ENCODE measurements at places on chromosomes 2 and 18.

- no peaks in the 10 kb centered on the region for H3K4me1 ChIP-seq
- no peak for DNase-seq
- H3K27ac ChIP-seq: no peak overlapping the region
- H3K36me3 ChIP-seq: no peaks in the 10 kb centered on the region
Measured at GRCh38 chr2:122340246-122340645, 584.8 kb downstream of the TSN start.

DNA sequence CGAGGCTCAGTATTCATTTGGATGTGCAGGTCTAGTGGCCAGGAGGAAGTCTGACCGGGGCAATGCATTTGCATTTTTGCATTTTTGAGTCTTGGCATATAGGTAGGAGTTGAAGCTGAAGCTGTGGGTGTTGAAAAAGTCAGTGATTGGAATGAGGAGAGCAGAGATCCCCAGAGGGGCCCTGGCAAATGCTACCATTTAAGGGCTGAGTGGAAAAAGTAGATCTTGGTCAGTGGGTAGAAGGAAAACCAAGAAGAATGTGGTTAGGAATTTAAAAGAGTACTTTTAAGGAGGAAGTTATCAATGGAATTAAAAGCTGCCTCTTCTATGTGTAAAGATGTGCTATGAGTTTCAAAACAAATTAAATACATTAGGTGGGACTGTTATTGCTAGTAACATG lies 143.0 kb downstream of the ZEB2 start:
- no peak overlapping the region for H3K27ac ChIP-seq
- H3K4me3 ChIP-seq: no peak overlapping the region
- no peaks in the 10 kb centered on the region for H3K4me1 ChIP-seq
- DNase-seq: no peak
- no peaks in the 10 kb centered on the region for H3K36me3 ChIP-seq

DNA sequence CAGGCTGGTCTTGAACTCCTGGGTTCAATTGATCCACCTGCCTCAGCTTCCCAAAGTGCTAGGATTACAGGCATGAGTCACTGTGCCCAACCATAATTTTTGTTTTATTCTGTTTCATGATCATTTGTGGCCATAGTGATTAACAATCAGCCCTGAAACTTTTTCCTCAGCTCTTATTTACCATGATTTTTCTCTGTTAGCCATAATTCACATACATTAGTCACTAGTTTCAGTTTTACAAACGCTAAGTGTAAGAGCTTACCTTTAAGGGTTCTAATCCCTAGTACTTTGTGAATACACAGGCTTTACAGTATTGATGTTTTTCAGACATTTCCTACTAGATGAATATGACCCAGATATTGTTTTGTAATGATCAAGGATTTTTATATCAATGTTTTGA lies 216.1 kb downstream of the DPP4 start:
- H3K27me3 ChIP-seq: no peaks in the 10 kb centered on the region
- H3K27ac ChIP-seq: no peak overlapping the region
- no peak for DNase-seq
- no peaks in the 10 kb centered on the region for H3K4me1 ChIP-seq
- no peak overlapping the region for H3K4me3 ChIP-seq
- no peaks in the 10 kb centered on the region for H3K36me3 ChIP-seq

- H3K4me1 ChIP-seq: no peaks in the 10 kb centered on the region
- no peaks in the 10 kb centered on the region for H3K27me3 ChIP-seq
- no peak overlapping the region for H3K4me3 ChIP-seq
- DNase-seq: peak; percentile 58
- no peak overlapping the region for H3K27ac ChIP-seq
Measured at GRCh38 chr2:133171393-133172004, 396.8 kb downstream of the NCKAP5 start.

DNA sequence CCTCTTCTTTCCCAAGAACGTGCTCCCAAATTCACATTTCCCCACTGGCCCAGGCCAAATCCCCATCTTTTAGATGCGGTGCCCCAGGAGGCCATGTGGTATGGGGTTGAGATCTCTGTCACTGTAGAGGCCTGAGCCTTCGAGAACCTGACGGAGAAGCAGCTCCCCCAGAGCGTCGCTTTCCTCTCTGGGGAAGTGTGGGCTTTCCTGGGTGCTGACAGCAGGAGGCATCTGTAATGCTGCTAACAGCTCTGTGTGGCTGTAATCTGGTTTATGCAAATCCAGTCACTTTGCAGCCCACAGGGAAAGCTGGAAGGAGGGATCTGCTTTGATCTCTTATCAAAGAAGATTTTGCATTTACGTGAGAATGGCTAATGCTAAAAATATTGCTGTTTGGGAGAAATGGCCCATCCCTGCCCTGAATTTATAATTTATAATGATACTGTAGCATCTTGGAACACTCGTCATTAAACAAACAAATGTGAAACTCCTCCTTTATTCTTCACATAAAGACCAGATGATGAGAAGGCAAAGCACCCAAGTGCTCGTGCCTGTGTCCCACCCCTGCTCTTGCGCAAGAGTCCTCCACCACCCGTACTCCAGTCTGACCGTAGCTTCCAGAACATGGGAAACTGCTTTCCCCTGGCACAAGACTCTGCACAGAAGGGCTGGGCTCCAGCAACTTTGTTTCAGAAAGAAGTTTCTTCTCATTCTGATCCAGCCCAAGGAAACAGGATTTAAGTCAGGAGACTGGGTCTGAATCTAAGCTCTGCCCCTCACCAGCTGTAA lies 109.9 kb upstream of the EPC2 start:
- peaks cover 11% of the 10 kb centered on the region for H3K4me1 ChIP-seq
- H3K27ac ChIP-seq: no peak overlapping the region
- H3K36me3 ChIP-seq: no peaks in the 10 kb centered on the region
- no peak for DNase-seq
- peaks cover 33% of the 10 kb centered on the region for H3K27me3 ChIP-seq

GRCh38 chr2:160647967-160648685 lies 154.5 kb upstream of the RBMS1 start:
- H3K4me3 ChIP-seq: no peak overlapping the region
- DNase-seq: no peak
- H3K27ac ChIP-seq: no peak overlapping the region
- no peaks in the 10 kb centered on the region for H3K36me3 ChIP-seq
- no peaks in the 10 kb centered on the region for H3K4me1 ChIP-seq

GRCh38 chr18:76988031-76988826 lies 144.4 kb downstream of the MBP start:
- no peaks in the 10 kb centered on the region for H3K27me3 ChIP-seq
- no peak overlapping the region for H3K27ac ChIP-seq
- H3K36me3 ChIP-seq: no peaks in the 10 kb centered on the region
- DNase-seq: no peak
- H3K4me1 ChIP-seq: peaks cover 31% of the 10 kb centered on the region

DNA sequence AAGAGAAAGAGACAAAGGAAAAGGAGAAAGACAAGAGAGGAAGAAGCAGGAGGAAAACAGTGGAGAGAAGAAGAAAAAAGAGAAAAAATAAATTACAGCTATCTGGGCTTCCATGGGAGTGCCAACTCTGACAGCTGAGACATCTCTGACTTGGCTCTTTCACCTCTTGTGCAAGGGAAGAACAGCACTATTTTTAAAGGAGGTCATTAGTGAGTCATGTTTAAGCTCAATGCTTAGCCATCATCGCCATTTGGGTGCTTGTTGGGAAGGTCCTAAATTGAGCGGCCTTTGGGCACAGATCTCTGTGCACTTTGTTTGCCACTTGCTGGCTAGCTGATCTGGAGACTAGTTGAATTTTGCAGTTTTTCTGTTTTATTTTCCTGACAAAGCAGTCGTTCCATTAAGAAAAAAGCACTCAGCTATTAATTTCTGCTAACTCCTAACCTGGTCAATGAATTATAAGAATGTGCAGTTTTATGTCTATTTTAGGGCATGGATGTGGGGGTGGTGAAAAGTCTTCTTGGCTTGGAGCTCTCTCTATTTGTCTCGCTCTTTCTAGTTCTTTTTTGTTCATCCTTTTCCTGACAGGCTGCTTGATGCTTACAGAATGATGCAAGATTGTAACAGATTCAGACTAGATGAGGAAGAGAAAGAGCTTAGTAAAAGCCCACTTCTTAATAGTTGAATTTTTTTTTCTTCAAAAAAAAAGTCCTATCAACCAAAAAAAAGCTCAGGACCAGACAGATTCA lies 231.5 kb downstream of the SLC8A1 start:
- H3K27ac ChIP-seq: no peak overlapping the region
- DNase-seq: no peak
- no peaks in the 10 kb centered on the region for H3K27me3 ChIP-seq
- H3K36me3 ChIP-seq: no peaks in the 10 kb centered on the region

DNA sequence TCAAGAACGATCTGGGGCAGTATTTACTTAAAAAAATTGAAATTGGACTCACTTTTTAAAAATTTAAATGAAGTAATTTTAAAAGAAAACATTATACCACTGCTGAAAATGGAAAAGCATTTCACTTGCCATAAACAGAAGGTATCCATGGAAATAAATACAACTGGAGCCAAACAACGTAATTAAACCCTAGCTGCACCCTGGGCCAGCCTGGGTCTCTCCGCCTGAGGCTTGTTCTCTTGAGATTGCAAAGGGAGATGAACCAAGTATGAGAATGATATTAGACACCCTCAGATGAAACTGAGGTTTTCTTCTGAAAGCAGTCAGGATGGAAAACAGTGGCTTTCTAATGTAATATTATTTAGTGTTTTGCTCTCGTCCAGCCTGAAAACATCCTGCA lies 264.4 kb downstream of the KCNE4 start:
- H3K4me3 ChIP-seq: no peak overlapping the region
- DNase-seq: no peak
- no peaks in the 10 kb centered on the region for H3K36me3 ChIP-seq
- H3K4me1 ChIP-seq: no peaks in the 10 kb centered on the region

DNA sequence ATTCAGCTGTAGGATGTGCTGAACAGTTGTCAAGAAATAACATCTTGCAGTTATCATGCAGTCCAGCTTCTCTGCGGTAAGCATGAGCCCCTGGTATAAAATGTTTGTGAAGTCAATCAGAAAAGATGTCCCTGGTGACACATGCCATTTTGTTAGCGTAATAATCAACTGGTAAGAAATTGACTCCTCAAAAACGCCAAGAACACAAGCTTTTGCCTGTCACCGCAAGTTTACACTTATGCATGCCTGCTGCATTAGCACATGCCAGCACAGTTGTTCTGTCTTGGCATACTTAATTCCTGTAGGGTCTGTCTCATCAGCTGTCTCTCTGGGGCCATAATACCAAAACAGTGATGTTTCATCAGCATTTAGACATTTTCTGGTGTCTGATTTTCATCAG lies 524.8 kb upstream of the DSEL start:
- no peak for DNase-seq
- H3K27me3 ChIP-seq: no peaks in the 10 kb centered on the region
- no peaks in the 10 kb centered on the region for H3K36me3 ChIP-seq
- H3K27ac ChIP-seq: no peak overlapping the region

- no peaks in the 10 kb centered on the region for H3K36me3 ChIP-seq
- no peak for DNase-seq
- H3K4me3 ChIP-seq: no peak overlapping the region
- H3K27me3 ChIP-seq: no peaks in the 10 kb centered on the region
- peaks cover 27% of the 10 kb centered on the region for H3K4me1 ChIP-seq
Measured at GRCh38 chr2:240576036-240576435, 7.8 kb downstream of the RNPEPL1 start.

DNA sequence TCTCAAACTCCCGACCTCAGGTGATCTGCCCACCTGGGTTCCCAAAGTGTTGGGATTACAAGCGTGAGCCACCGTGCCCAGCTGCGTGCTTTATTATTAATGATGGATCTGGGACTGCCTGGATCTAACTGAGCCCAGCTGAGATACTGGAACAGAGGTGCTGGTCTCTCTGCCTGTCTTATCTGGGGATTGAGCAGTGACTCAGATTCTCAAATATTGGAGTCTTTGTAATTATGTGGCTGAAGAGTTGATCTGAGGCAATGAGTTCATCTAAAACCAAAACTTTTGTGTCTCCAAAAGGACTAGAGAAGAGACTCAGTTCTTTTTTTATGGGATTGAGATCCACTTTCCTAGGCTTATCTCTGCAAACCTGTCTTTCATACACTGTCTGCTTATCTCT lies 16.3 kb downstream of the PLEKHB2 start:
- H3K36me3 ChIP-seq: peaks cover 41% of the 10 kb centered on the region
- H3K27ac ChIP-seq: no peak overlapping the region
- no peak for DNase-seq
- H3K27me3 ChIP-seq: no peaks in the 10 kb centered on the region
- H3K4me1 ChIP-seq: peaks cover 7% of the 10 kb centered on the region

GRCh38 chr18:57846258-57846657 lies 43.1 kb upstream of the ATP8B1 start:
- DNase-seq: no peak
- H3K4me1 ChIP-seq: no peaks in the 10 kb centered on the region
- H3K27ac ChIP-seq: no peak overlapping the region
- H3K4me3 ChIP-seq: no peak overlapping the region
- H3K36me3 ChIP-seq: no peaks in the 10 kb centered on the region

- H3K36me3 ChIP-seq: no peaks in the 10 kb centered on the region
- no peak overlapping the region for H3K4me3 ChIP-seq
- H3K27ac ChIP-seq: no peak overlapping the region
- no peaks in the 10 kb centered on the region for H3K27me3 ChIP-seq
- no peak for DNase-seq
Measured at GRCh38 chr2:122100346-122100745, 344.9 kb downstream of the TSN start.

- no peak overlapping the region for H3K4me3 ChIP-seq
- no peaks in the 10 kb centered on the region for H3K4me1 ChIP-seq
- no peaks in the 10 kb centered on the region for H3K36me3 ChIP-seq
- no peak for DNase-seq
- peaks cover 20% of the 10 kb centered on the region for H3K27me3 ChIP-seq
- no peak overlapping the region for H3K27ac ChIP-seq
Measured at GRCh38 chr2:128868686-128869551, 550.3 kb upstream of the HS6ST1 start.

GRCh38 chr2:151020411-151020810 lies 241.3 kb downstream of the RBM43 start:
- no peaks in the 10 kb centered on the region for H3K4me1 ChIP-seq
- H3K4me3 ChIP-seq: no peak overlapping the region
- H3K27ac ChIP-seq: no peak overlapping the region
- DNase-seq: no peak

- H3K4me3 ChIP-seq: no peak overlapping the region
- H3K36me3 ChIP-seq: peaks cover 10% of the 10 kb centered on the region
- H3K27ac ChIP-seq: no peak overlapping the region
- DNase-seq: no peak
- H3K27me3 ChIP-seq: no peaks in the 10 kb centered on the region
Measured at GRCh38 chr2:24707143-24707542, 86.0 kb downstream of the PTRHD1 start.
